Small intestine (tissue), 16 donors: ENCODE measurements at places on chromosomes 1 and 21. TPM values are rescaled to one million over a fixed set of nuclear protein-coding genes. Genes with fewer than 3 reads are reported as not detected.

Gene TCHHL1
- polyA plus RNA-seq = not detected

DNA sequence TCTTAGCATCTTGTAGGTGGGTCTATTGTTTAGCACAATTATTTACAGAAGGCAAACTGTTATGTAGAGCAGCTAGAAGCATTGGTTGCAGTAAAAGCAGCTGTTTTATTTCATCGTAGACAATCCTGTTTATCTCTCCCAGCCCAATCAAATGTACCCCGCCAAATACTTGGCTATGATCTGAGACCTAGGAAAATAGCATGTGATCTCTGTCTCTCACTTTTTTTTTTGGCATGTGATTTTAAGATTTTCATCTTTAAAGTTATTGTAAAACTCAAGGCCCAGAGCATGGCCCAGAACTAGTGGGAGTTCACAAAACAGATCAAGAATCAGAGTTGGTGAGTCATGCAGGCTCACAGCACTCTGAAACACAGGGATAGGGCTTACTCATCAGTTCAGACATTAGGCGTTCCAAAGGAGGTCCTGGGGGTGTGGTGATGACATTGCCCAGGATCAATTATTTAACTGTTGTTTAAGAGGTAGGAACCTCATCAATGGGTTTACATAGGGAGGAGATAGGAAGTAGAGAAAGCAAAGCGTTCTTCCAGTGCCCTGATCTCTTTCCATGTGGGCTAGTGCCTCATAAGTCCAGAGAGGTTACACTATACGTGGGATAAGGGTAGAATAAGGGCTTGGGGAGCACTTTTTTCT lies 40.2 kb downstream of the TBX19 start:
- H3K36me3 ChIP-seq = no peaks in the 10 kb centered on the region
- no peak overlapping the region for H3K4me3 ChIP-seq
- peaks cover 9% of the 10 kb centered on the region for H3K4me1 ChIP-seq
- no peaks in the 10 kb centered on the region for H3K27me3 ChIP-seq

GRCh38 chr1:12405325-12406210 lies 175.7 kb downstream of the VPS13D start:
- peak overlapping the region; percentile 64 for H3K27ac ChIP-seq
- peaks cover 17% of the 10 kb centered on the region for H3K36me3 ChIP-seq
- DNase-seq = peak; percentile 52
- peaks cover 11% of the 10 kb centered on the region for H3K4me1 ChIP-seq
- no peaks in the 10 kb centered on the region for H3K27me3 ChIP-seq

DNA sequence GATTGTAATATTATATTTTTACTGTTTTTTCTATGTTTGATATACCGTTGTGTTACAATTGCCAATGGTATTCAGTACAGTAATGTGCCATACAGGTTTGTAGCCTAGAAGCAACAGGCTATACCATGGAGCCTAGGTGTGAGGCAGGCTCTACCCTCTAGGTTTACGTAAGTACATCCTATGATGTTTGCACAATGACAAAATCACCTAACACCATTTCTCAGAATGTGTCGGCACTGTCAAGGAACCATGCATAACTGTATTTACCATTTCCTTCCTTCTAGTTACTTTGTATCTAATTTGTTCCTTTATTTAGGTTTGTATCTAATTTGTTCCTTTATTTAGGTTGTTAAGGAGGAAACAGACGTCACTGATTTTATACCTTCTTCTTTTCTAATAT lies 9.9 kb downstream of the NPHP4 start:
- H3K4me1 ChIP-seq = no peaks in the 10 kb centered on the region
- no peaks in the 10 kb centered on the region for H3K27me3 ChIP-seq
- H3K4me3 ChIP-seq = no peak overlapping the region
- no peaks in the 10 kb centered on the region for H3K36me3 ChIP-seq
- no peak for DNase-seq

GRCh38 chr1:223116950-223117349 lies 26.1 kb downstream of the TLR5 start:
- H3K27ac ChIP-seq = no peak overlapping the region
- H3K36me3 ChIP-seq = no peaks in the 10 kb centered on the region
- DNase-seq = no peak
- no peaks in the 10 kb centered on the region for H3K27me3 ChIP-seq

Gene LCE2C
- polyA plus RNA-seq = not detected

Gene PDE4DIP
- 31.9 TPM for polyA plus RNA-seq

- peaks cover 10% of the 10 kb centered on the region for H3K27me3 ChIP-seq
- H3K4me3 ChIP-seq = no peak overlapping the region
- no peak for DNase-seq
- no peaks in the 10 kb centered on the region for H3K4me1 ChIP-seq
- H3K27ac ChIP-seq = no peak overlapping the region
Measured at GRCh38 chr1:55012661-55013060, 13.9 kb downstream of the BSND start.

Gene ZBTB8A
- 7.0 TPM for polyA plus RNA-seq

DNA sequence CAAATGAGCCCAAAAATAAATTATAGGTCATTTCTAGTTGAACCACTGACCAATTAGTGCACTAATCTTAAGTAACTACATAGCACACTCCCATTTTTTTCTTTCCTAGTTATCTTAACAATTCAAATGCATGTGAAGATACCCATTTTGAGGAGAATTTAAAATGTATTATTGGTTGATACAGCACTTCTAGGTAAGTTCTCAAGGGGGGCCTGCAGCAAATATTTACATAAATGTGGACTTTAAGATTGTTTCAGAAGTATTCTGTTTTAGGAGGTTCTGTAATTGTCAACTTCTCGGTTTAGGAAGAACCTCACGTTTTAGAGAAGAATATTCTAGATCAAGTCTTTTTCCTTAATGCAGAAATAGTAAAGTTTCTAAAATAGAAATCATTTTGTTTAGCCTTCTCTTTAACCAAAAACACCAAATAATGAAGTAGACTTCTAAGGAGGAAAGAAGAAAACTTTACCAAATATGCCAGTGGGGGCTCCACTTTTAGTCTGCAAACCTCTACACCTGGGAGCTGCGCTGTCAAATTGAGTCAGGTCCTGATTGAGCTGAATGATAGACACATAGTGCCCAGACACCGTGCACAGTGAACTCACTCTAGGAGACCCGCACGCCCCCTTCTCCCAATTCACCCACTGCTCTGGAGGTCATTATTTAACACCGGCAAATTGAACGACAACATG lies 144.4 kb downstream of the RUNX1 start:
- no peaks in the 10 kb centered on the region for H3K27me3 ChIP-seq
- H3K36me3 ChIP-seq = no peaks in the 10 kb centered on the region
- DNase-seq = no peak
- peaks cover 7% of the 10 kb centered on the region for H3K4me1 ChIP-seq
- no peak overlapping the region for H3K27ac ChIP-seq

DNA sequence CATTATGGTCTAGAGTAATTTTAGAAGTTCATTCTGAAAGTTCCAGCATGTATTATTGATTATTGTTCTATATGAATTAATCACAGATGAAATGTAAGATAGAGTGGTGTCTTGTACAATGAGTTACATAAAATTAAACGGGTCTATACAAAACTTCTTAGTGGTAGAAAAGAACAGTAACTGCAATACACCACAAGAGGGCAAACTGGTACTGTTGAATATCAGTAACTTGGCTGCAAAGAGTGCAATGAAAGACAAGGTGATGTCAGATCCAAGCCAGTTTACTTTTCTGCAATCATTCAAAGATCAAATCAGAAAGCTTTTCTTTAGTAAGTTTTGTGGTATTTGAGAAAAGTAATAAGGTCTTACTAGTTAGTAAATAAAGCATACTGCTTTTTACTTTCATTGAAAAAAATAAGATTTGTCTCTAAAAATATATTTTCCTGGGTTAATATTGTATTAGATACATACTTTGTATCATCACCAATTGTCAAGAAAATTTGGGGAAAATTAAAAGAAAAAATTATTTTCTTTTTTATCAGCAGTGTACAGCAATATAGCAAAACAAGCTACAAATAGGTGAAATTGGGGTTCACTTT lies 66.4 kb upstream of the BTG3 start:
- no peak overlapping the region for H3K4me3 ChIP-seq
- H3K27ac ChIP-seq = no peak overlapping the region
- H3K27me3 ChIP-seq = no peaks in the 10 kb centered on the region
- DNase-seq = peak; percentile 65
- no peaks in the 10 kb centered on the region for H3K4me1 ChIP-seq

- H3K27me3 ChIP-seq = no peaks in the 10 kb centered on the region
- no peaks in the 10 kb centered on the region for H3K4me1 ChIP-seq
- no peak overlapping the region for H3K4me3 ChIP-seq
- no peaks in the 10 kb centered on the region for H3K36me3 ChIP-seq
- no peak for DNase-seq
Measured at GRCh38 chr21:38244407-38244787, 12.4 kb upstream of the KCNJ15 start.

DNA sequence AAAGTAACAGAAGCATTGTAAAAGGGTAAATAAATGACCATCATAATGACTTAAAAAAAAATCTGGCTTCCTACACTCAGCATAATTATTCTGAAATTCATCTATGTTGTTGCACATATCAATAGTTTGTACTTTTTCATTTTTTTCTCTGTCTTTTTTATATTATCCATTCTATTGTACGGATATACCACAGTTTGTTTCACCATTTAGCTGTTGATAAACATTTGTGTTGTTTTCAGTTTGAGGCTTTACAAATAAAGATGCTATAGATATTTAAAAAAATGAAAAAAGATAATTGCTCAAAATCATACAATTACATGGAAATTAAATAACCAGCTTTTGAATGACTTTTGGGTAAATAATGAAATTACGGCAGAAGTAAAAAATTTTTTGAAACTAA lies 31.9 kb downstream of the GPR88 start:
- H3K36me3 ChIP-seq = no peaks in the 10 kb centered on the region
- no peaks in the 10 kb centered on the region for H3K4me1 ChIP-seq

DNA sequence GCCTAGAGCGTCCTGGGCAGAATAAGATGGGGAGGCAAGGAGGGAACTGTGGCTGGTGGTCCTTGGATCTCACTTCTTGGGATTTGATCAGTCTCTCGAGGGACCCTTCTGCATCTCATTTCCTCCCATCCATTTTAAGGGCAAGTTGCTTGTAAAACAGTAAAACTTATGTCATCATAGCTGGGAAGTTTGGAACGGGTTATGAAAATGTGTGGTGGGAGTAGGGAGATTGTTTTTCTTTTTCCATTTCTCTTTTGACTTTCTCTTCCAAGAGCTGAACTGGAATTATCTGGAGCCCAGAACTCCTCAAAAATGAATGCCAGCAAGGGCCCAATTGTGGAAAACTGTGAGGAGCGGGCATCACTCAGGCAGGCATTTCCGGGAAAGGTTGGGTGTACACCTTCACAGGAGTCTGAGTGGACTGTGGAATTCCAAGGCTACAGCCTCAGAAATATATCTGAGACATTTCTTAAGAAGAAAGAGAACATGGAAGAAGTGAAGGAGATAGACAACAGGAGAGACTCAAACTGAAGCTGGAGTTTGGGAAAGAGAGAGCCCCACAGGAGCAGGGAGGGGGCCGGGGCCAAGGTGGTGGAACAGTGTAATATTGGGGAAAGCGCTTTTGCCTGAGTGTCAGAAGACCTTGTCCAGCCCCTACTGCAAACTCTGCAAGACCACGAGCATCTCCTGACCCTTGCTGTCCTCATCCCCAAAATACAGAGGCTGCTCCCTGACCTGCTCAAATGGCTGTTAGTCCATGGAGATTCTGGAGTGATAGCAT lies 185.1 kb downstream of the FOXD2 start:
- H3K36me3 ChIP-seq = no peaks in the 10 kb centered on the region
- H3K27ac ChIP-seq = no peak overlapping the region
- H3K4me3 ChIP-seq = no peak overlapping the region
- DNase-seq = no peak
- H3K27me3 ChIP-seq = no peaks in the 10 kb centered on the region

GRCh38 chr1:28247612-28248272 lies 11.6 kb upstream of the SESN2 start:
- H3K27me3 ChIP-seq = no peaks in the 10 kb centered on the region
- H3K4me1 ChIP-seq = peaks cover 5% of the 10 kb centered on the region

- H3K27me3 ChIP-seq = no peaks in the 10 kb centered on the region
- H3K27ac ChIP-seq = peak overlapping the region; percentile 99
- DNase-seq = peak; percentile 64
- peak overlapping the region; percentile 95 for H3K4me3 ChIP-seq
Measured at GRCh38 chr1:116374353-116375147, 1.5 kb downstream of the ATP1A1 start.

DNA sequence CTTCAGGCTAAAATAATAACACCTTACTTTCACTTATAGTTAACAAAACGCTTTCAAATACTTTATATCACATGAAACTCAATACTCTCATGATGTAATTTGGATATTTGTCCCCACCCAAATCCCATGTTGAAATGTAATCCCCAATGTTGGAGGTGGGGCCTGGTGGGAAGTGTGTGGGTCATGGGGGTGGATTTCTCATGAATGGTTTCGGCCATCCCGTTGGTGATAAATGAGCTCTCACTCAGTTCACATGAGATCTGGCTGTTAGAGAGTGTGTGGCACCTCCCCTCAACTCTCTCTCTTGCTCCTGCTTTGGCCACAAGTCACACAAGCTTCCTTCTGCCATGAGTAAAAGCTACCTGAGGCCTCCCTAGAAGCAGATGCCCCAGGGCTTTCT lies 22.5 kb upstream of the PTGFRN start:
- no peaks in the 10 kb centered on the region for H3K4me1 ChIP-seq
- no peaks in the 10 kb centered on the region for H3K36me3 ChIP-seq
- no peak overlapping the region for H3K27ac ChIP-seq
- no peaks in the 10 kb centered on the region for H3K27me3 ChIP-seq
- H3K4me3 ChIP-seq = no peak overlapping the region
- no peak for DNase-seq

- H3K27ac ChIP-seq = no peak within 1 kb of the TSS
- no peaks in the 10 kb centered on the region for H3K36me3 ChIP-seq
- no peaks in the 10 kb centered on the region for H3K27me3 ChIP-seq
- H3K4me3 ChIP-seq = peak within 1 kb of the TSS; percentile 12
Measured at GRCh38 chr1:34929497-34929852, at the start of gene DLGAP3. Gene DLGAP3 (minus strand): TSS chr1:34929650. CDS start chr1:34905383, 24,267 bp downstream.

Gene ANKRD45
- polyA plus RNA-seq = not detected

Gene FCGR3A
- polyA plus RNA-seq = 19.5 TPM

DNA sequence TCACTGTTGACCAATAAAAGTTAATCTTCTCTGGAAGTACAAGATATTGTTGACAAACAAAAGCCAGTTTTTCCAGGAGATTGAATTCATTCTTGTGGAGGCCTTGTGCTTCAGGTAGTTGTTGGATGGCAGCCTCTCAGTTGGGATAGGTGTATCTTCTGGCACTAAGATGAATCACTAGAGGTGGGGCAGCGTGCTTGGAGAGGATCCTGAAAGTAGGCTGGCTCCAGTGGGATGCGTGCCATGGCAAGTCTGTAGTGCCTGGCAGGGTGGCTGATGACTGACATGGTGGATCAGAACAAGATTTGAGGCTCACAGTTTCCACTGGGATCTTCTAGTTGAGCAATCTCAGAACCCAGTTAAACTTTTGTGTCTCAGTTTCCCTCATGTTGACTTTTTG lies 2.4 kb downstream of the VPS13D start:
- H3K36me3 ChIP-seq = peaks cover 4% of the 10 kb centered on the region
- peak; percentile 21 for DNase-seq
- H3K4me3 ChIP-seq = no peak overlapping the region
- no peak overlapping the region for H3K27ac ChIP-seq
- no peaks in the 10 kb centered on the region for H3K27me3 ChIP-seq

Gene LYPD8
- polyA plus RNA-seq = 3.4 TPM

Gene LCE6A
- not detected for polyA plus RNA-seq

GRCh38 chr1:64248065-64248464 lies 44.6 kb downstream of the UBE2U start:
- H3K4me3 ChIP-seq = no peak overlapping the region
- H3K27me3 ChIP-seq = peaks cover 5% of the 10 kb centered on the region
- DNase-seq = no peak
- peaks cover 3% of the 10 kb centered on the region for H3K4me1 ChIP-seq

Gene TMEM82
- polyA plus RNA-seq = 25.3 TPM

Gene SH3D21
- 26.2 TPM for polyA plus RNA-seq

GRCh38 chr1:33430692-33431593 lies at the start of gene PHC2:
Gene PHC2 (minus strand): TSS chr1:33431095. CDS start chr1:33375539, 55,556 bp downstream.
- no peak within 1 kb of the TSS for H3K27ac ChIP-seq
- no peaks in the 10 kb centered on the region for H3K36me3 ChIP-seq
- DNase-seq = peak; percentile 98
